ENCODE measurements at places on chromosomes 12 and 14.

DNA sequence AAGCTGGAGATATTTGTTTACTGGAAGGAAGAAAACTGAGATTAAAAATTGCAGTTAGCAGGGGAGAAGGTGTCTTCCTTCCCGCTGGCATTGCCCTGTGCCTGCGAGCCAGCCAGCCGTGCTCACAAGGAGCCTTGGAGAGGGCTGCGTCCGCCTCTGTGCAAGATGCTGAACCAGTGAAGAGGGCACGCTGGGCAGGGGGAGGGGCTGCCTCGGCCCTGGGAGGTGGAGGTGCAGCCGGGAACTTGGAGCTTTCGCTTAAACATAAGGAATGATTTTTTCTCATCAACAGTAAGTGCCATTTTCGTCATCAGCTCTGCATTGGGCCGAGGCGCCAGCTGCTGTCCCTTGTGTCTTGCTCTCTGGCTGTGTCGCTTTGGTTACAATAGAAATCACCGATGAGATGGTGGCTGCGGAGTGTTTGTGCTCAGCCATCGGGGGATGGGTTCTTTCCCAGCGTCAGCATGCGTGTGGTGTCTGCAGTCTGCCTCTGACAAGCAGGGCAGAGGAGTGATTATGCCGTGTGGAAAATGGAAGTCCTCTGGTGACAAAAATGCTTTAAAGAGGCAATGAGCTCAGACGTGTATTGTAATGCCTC, 97.3 kb downstream of the ESR2 start:
- no peak for DNase-seq

GRCh38 chr12:130948751-130949150, 5.0 kb upstream of the ADGRD1 start:
- DNase-seq, result no peak

DNA sequence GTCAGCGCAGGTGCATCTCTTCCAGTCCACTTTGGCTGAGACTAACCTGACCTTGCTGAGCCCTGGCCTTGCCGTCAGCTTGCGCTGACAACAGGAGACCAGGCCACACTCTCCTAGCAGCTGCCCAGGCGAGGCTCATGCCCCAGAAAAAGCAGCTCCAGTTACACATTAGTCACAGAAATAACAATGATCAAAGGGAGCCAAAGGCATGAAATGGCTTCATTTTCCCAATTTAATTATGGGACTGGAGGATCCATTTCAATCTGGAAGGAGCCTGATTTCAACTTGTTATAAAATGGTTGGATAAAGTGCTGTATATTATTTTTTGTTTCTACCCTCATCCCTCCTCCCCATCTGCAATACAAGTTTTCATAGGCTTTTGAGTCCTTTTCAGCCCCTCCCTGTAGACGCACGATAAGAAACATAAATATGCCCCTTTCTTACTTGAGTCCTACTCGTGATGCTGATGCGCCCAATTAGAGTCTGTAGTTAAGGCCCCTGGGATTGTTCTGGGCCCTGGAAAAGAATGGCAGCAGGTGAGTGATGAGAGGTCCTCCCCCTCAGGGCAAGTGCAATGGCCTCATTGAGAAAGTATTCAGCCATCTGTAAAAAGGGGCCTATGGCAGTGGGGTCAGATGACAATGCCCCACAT, 376.0 kb downstream of the C12orf75 start:
- no peak for DNase-seq

DNA sequence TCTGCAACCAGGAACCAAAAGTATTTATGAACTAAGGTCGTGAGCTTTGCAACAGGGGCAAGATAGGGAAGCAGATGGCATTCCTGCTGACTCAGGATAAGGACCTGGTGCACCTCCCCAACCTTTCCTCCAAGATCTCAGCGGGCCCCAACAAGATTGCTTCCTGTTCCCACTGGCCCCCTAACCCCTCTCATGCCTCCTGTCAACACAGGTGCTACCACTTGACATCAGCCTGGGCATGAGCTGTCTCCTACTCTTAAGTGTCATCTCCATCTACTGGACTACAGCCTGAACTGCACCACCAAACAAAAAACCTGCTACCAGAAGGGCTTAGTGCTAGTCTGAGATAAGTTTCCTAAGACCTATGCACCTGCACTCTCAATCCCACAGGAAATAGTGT, 32.7 kb downstream of the MED6 start:
- peak; percentile 8 for DNase-seq

DNA sequence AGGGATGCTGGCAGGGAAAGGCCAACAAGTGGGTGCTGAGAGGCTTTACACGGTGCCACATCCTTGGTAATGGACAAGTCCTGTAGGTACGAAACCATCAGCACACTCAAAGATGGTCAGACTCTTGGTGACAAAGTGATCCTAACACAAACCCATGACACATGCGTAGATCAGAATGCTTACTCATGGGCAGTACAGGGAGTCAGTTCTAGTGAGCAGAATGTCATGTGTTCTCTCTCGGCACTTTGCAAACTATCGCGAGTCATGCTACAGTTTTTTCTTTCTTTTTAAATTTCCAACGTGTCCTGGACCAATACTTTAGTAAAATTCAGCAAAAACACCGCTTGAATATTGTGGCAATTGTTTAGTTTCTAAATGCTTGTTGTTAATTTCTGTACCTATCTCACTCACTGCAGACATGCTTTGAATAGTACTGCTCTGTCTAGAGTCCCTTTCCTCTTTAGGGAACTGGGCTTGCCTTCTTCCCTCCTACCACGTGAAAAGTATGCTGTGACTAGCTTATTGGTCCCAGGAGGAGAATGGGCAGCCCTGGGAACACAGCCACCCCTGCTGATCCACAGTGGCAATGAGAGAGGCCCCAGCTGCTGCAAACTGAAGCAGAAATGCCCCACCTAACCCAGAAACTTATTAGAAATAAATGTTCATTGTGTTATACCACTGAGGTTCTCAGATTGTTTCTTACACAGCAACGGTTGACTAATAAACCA, 62.4 kb downstream of the UBR7 start:
- no peak for DNase-seq

- DNase-seq, result no peak
These were observed 59.6 kb downstream of the CACNA1C start for GRCh38 chr12:2112401-2112800.

- DNase-seq, result no peak
These were observed 866 bp upstream of the PITPNM2 start for GRCh38 chr12:123151457-123152454.

DNA sequence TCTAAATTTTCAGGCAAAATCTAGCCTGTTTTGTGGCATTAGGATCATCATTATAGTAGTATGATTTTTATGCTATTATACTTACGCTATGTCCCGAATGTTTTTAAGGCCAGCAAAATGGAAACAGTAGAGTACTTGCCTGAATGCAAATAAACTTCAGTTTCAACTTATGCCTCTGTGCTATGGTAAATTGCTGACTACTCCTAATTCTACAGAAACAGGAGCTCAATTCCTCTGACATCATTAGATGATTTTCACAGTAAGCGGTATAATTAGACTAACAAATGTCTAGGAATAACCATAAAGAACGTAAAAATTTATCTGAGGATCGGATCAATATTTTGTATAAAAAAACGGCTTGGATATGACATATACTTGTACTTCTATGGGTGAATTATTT, 270.0 kb downstream of the EGLN3 start:
- no peak for DNase-seq

DNA sequence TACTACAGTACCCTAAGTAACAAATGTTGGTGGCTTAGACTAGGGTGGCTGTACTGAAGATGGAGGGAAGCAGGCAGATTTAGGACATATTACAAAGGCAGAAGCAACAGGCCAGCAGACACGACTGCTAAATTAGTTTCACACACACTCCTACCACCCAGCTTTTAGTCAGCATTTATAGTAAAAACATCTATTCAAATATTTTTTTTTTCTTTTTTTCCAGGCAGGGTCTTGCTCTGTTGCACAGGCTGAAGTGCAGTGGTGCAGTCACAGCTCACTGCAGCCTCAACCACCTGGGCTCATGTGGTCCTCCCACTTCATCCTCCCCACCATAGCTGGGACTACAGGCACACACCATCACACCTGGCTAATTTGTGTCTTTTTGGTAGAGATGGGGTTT, 72.9 kb downstream of the CDK17 start:
- DNase-seq, result no peak

GRCh38 chr12:84767079-84767478, 145.5 kb downstream of the SLC6A15 start:
- DNase-seq, result no peak

DNA sequence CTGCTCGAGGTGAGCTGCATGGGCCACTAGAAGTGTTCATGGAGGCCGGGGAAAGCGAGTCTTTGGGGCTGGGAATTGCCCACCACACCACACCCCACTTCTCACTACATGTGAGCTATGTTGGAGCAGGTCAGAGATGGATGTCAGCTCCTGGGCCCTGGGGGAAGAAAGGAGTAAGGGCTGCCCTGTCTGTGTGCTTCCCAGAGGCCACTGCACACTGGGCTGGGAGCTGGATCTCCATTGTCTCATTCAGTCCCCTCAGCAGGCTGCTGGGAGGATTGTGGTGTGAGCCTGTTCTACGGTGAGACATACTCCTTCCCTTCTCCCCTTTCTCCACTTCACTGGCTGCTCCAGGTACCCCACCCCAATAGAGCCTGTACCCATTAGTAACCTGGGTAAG, 10.5 kb downstream of the FIGNL2 start:
- no peak for DNase-seq

- no peak for DNase-seq
These were observed 64.3 kb downstream of the COCH start for GRCh38 chr14:30938617-30939016.

GRCh38 chr12:402029-402389, 565 bp downstream of the CCDC77 start:
- no peak for DNase-seq

DNA sequence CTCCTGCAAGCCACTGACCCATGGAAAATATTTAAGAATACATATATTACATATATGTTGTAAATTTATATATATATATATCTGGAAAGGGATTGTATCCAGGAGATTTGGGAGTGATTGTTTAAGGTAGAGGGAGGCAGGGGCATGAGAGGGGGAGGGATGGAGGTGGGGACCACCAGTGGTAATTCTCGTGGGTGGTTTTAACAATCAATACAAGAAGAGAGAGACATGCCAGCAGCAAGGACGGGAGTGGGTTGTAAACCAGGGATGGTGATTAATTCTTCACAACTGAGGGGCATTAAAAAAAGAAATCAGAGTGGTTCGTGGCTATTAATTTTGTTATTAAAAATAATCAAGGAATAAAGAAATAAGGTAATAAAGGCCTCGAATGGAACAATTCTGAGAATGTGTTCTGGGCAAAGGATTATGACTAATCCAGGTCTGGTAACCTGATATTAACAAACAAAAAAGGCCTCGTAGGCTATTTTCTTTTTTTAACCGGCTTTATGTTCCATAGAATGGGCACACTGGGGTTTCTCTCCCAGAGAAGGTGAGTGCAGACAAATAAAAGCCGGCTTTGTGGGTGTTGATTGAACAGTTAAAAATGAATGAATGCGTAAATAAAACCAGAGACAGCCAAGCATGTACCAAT, 8.3 kb upstream of the RTL1 start:
- no peak for DNase-seq

DNA sequence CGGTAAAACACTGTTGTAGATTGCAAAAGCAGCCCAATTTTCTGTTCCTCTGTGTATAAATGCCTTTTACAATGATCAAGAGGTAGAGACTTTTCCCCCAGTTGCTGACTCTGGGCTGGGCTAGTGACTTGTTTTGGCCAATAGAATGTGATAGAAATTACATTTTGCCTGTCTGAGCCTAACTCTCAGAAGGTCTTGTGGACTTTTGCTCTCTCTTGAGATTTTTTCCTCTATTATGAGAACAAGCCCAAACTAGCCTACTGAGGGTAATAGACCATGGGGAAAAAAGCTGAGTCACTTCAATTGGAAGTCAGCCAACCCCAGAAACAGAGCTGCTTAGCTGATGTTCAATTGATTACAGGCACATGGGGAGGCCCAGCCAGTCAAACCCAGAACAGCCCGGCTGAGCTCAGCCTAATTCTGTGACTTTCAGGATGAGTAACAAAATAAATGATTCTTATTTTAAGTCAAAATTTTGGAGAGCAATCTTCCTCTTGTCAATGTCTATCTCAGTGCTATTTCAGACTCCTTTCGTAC, 61.4 kb downstream of the MYF5 start:
- peak; percentile 63 for DNase-seq

DNA sequence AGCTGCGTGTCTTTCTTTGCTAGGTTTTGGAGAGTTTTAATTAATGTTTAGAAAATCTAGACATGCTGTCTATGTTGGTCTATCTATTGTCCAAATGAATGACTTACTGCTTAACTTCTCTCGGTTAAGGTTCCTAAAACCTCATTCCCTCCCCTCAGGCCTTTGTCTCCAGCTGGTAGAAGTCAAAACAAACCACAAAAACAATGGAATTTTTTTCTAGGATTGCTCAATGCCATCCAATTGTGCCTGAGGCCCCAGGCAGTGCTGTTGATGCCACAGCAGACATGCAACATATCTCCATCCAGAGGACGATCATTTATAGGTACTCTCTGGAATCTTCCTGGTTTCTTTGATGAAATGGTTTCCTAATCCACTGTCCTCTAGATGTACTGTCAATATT, 448.2 kb upstream of the TBX3 start:
- no peak for DNase-seq

GRCh38 chr12:54926246-54926645, 58.3 kb downstream of the TESPA1 start:
- DNase-seq, result no peak

Measured in stimulated activated naive CD8-positive, alpha-beta T cell treated with anti-CD3 and anti-CD28 coated beads, Interleukin-15, amount 100 ng/mL, for 72 hours (primary cell).